Posterior vena cava (tissue), 2 donors: ENCODE measurements at places on chromosomes 2 and 18. TPM values are rescaled to one million over a fixed set of nuclear protein-coding genes. Genes with fewer than 3 reads are reported as not detected.

DYSF gene
- 42.1 TPM for total RNA-seq

- DNase-seq, result no peak
These were observed 38.7 kb downstream of the TTC39C start for GRCh38 chr18:24053211-24053610.

CD302 gene
- total RNA-seq, result 65.2 TPM

DSC2 gene
- 4.2 TPM for total RNA-seq

GRCh38 chr2:197149546-197149945 is 161.0 kb downstream of the ANKRD44 start:
- DNase-seq, result no peak

- no peak for DNase-seq
These were observed 25.4 kb upstream of the REG3G start for GRCh38 chr2:79000008-79000576.

POTEI gene
- total RNA-seq, result not detected

DNA sequence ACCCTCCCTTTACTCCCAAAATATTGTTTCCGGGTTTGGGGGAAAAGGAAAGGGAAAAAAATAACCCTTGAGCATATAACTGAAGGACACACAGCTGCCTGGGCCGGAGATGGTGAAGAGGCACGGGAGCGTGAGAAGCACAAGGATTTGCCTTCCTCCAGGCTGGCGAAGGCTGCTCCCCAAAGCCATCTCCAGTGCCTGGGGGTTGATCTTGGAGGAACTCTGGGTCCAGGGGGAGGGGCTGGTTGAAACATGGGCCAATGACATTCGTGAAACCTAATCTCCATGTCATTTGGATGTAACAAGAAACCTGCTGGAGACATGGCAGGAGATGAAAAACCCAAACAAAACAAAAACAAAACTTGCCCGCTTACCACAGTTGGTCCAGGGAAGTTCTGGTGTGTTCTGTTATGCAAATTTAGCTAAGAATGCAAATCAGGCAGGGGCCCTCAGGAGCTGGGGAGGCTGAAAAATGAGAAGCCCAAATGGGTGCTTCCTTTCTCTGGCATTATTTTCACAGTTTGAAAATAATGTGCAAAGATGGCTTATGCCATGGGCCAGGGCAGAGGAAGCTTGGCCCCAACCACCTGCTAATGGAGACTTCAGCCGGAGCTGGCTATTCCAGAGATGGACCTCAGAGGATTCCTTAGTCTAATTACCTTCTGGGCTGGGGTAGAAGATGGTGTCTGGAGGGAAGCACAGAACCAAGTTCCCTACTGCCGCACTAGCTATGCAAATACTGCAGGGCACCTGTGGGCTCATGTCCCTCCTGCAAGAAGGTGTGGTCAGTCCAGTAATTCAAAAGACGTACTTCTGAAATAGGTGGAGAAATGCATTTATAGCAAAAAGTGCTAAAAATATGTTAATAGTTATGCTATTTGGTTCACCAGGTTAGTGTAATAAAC is 180.9 kb downstream of the BCL2 start:
- DNase-seq, result no peak

DNA sequence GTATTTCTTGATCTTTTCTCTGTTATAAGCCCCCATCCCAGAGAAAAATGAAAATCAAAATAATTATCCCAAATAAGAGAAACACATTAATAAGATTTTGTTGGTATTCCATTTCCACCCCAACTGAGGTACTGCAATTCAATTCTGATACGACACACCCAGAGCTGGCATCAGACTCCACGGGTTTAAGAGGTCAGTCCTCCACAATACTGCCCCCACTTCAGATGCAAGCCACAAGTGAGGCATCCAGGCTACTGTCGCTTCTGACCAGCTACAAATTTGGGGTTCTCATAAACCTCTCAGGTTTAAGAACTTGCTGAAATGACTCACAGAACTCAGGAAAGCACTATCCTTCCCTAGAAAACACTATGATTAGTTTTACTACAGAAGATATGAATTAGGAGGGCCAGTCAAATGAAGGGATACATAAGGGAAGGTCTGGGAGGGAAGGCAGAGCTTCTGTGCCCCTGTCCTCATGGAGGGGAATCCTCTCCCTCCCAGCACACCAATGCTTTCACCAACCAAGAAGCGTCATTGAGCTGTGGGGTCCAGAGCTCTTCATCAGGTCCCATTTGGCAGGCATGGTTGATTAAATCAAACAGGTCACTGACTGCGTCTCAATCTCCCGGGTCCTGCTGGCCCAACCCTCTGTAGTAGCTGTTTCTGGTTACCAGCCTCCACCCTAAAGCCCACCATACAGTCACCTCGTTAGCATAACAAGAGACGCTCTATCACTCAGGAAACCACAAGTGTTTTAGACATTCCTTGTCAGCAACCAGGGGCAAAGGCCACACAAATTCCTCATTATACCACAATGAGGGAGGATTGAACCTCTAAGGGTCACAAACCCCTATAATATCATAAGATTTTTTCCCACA is 46.2 kb downstream of the IWS1 start:
- no peak for DNase-seq

GRCh38 chr18:5787936-5788335 is 107.4 kb downstream of the TMEM200C start:
- DNase-seq, result no peak

DNA sequence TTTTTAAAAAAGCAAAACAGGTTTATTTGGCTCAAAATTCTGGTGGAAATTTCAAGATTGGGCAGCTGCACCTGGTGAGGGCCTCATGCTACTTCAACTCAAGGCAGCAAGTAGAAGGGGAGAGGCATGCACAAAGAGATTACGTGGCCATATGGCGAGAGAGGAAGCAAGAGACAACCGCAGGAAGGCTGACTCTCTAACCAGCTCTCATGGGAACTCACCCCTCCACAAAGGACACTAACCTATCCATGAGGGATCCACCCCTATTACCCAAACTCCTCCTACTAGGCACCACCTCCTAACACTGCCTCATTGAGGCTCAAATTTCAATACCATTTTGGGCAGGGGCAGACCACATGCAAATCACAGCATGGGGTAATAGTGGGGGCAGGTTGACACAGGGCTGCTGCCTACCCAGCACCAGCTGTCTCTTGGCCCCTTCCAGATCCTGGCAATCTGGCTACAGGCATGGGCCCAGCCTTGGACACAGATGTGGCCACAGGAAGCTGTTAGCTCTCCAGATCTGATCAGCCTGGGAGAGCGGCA is 2.0 kb upstream of the CAPN10 start:
- DNase-seq, result peak; percentile 74

GRCh38 chr2:85994421-85994777 is 105.6 kb upstream of the ST3GAL5 start:
- no peak for DNase-seq

DNA sequence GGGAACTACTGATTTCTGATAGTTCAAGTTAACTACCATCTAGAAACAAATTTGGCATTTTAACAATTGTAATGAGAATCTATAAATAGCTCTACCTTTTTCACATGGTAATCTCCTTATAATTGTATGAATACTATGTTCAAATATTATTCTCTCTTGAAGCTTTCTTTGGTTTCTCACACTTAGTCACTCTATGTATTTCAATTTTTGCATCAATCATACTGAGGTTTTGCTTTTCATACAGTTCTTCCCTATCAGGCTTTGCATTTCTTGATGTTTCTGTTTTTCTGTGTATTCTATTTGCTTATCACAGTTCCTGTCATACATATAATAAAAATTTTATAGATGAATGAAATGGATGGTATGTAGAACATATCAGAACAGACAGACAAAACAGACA is 16.0 kb downstream of the VPS54 start:
- DNase-seq, result no peak

ACMSD gene
- total RNA-seq, result not detected

GKN2 gene
- not detected for total RNA-seq

BMP10 gene
- not detected for total RNA-seq

DNA sequence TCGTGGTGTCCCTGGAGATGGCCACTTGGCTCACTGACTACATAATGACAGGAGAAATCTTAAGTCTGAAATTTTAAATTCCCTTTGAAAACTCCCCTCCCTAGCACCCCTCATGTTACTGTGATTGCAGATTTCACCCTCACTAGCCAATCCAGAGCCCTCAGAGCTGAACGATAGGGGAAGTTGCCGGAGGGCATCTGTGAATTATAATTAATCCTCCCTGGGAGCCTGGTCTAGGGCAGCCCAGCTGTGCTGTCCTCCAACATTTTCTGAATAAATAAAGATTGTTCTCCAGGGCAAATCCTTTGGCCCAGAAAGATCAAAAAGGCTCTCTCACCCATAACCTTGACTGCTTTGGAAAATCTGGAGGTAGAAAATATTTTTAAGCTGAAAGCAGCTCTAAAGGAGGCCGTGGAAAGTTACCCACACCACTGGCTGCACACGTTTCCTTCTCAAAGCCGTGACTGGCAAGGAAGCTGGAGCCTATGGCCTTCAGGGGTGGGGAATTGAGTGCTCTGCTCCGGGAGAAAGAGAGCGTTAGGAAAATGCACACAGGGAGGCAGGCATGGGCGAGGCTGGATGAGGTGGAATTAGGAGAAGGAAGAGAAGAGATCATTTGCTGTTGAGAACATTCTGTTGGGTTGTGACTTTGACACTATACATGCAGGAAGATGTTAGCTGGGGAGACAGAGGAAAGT is 68.9 kb upstream of the CNGA3 start:
- DNase-seq, result no peak

DNA sequence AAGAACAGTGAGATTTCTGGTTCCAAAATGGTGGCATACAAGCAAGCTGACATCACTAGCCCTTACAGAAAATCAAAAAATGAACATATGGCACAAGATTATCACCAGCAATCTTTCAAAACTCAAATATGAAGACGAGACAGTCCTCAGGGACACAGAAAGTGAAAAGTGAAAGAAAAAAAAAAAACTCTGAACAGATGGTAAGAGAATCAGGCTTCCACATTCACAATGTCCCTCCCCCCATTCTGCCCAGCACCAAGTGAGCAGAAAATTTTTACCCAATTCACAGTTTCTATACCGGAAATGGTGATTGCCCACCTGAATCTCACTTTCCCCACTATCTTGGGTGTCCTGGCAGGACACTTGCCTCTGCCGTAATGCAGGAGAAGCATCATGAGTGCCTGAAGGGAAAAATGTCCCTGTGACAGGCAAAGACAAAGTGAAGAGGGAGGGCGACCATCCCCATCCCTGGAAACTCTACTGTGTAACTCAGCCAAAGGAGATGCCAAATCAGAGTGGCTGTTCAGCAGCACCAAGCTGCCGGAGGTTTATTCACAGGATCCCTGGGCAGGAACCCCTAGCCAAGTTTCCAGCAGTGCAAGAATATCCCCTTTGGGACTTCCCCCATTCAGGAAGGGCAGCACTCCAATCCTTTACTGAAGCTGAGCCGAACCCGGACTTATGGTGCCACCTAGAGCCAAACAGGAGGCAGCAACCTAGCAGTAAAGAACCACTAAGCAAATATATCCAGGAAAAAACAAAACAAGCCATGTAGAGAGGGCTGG is 312.2 kb downstream of the LRATD1 start:
- no peak for DNase-seq

DNA sequence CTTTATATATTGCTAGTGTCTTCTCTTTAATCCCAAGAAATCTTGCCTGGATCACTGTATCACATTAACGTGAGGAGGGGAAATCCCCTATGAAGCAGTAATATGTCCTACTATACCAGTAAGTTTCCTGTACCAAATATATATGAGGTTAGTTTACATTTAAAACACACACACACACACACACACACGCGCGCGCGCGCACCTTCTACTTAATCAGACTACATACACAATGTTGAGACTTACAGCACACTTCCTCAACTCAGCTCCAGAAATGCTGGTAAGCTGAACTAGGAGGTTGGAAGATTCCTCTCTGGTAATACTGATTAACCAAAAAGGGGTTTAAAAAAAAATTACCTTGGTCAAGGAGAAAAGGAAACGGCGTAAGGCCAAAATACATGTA is 49.3 kb downstream of the USP34 start:
- DNase-seq, result no peak

DNA sequence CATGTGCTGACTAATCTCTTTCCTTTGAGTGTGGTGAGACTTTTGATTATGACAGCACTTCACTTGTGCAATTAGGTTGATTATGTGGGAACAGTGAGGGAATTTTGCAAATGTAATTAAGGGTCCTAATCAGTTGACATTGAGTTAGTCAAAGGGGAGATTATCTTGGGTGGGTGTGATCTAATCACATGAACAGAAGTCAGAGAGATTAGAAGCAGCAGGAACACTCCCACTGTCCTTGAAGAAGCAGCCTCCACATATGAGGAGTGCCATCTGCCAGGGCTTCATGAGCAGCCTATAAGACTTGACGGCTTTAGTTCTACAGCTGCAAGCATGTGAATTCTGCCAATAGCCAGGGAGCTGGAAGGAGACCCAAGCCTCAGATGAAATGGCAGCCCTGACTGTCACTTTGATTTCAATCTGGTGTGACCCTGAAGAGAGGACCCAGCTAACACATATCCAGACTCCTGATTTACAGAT is 89.4 kb upstream of the APCDD1 start:
- DNase-seq, result no peak

DNA sequence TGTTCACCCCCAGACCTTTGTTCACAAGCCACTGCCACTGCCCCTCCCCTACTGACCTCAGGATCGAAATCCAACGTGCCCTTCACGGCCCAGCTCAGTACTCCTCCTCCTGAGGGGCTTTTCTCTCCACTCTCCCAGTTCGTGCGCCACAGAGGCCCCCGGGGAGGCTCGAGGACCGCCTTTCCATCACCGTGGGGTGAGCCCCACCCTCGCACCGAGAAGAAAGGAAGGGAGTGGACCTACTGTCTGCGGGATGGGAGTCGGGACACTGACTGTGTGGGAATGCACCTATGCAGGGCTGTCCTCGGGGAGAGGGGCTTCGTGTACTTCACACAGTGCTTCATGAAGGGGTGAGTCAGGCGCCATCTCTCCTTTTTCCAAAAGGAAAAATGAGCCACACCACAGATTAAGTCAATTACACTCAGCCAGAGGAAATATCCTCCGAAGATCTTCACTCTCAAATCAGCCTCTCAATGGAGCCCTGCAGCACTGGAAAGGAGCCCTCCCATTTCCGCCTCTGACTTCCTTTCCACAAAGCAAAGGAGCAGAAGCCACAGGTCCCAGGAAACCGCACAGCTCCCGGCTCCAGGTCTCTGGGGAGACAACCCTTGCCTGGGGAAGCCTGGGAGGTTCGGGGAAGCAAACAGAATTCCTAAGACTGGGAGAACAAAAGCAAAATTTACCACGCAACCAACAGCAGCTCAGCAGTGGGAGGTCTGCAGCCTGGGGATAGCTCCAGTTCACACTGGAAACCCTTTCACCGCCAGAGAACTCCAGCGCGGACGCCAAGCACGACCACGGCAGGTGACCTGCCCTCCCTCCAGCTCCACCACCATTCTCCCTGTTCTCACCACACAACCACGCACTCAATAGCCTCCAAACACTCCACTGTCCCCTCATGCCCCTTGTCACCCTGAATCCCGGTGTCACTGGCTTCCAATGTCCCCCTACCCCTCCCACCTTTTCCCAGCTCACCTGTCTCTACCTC is 21.6 kb downstream of the ADCY3 start:
- peak; percentile 63 for DNase-seq

TM4SF20 gene
- 0.10 TPM for total RNA-seq

GRCh38 chr2:280650-281110 is 7.2 kb downstream of the ALKAL2 start:
- no peak for DNase-seq

GRCh38 chr18:20988726-20989125 is 122.9 kb downstream of the ROCK1 start:
- DNase-seq, result no peak

INPP5D gene
- total RNA-seq, result 14.0 TPM

- no peak for DNase-seq
These were observed 2.9 kb downstream of the MXD1 start for GRCh38 chr2:69917852-69918251.

GRCh38 chr2:217664761-217665160 is 338.0 kb downstream of the TNS1 start:
- no peak for DNase-seq
